Muscle of leg (tissue), 16 donors: ENCODE measurements at places on chromosomes 2 and 18. TPM values are rescaled to one million over a fixed set of nuclear protein-coding genes. Genes with fewer than 3 reads are reported as not detected.

GRCh38 chr2:180003073-180003472, 4.0 kb downstream of the CWC22 start:
- H3K36me3 ChIP-seq, result no peaks in the 10 kb centered on the region
- no peaks in the 10 kb centered on the region for H3K27me3 ChIP-seq
- peaks cover 6% of the 10 kb centered on the region for H3K4me1 ChIP-seq
- no peak overlapping the region for H3K4me3 ChIP-seq
- DNase-seq, result no peak

DNA sequence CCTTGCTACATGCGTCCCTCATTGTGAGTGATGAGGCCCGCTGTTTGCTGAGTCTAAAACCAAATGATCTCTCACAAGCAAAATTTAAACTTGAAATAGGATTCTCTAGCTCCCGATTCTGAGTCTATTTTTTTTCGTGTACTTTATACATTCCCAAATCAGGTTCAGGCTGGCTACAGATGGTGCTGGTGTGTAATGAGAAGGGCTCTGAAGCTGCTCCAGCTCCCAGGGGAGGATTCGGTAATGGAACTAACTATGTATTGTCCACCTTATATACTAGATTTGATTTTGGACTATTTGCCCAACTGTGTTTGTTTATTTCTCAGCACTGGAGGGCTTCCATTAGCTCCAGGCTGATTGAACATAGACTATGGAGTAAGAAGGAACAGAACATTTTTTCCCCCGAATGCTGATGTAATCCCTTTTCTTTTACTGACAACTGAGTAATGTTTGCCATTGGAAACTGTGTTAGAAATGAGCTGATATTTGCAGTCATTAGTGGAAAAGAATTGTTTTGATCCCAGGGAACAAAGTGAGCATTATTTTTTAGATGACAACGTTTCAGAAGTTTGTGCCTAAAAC, 274.0 kb upstream of the FIGN start:
- no peak for DNase-seq
- H3K27ac ChIP-seq, result no peak overlapping the region
- H3K27me3 ChIP-seq, result no peaks in the 10 kb centered on the region

GRCh38 chr2:191151331-191151730, 537 bp upstream of the STAT4 start:
- peaks cover 11% of the 10 kb centered on the region for H3K4me1 ChIP-seq
- H3K4me3 ChIP-seq, result no peak overlapping the region
- no peak for DNase-seq
- H3K36me3 ChIP-seq, result no peaks in the 10 kb centered on the region
- peaks cover 10% of the 10 kb centered on the region for H3K27me3 ChIP-seq

The SMAD7 gene
- 9.7 TPM for total RNA-seq

The LYPD1 gene
- 6.1 TPM for total RNA-seq

The UGT1A3 gene
- not detected for total RNA-seq
